HT-29 (cell line): ENCODE measurements at places on chromosomes 16 and 17.

- DNase-seq = no peak
These were observed 48.5 kb downstream of the ABHD15 start for GRCh38 chr17:29518359-29518758.

GRCh38 chr16:51151961-51152663, 1.0 kb upstream of the SALL1 start:
- no peak for DNase-seq

DNA sequence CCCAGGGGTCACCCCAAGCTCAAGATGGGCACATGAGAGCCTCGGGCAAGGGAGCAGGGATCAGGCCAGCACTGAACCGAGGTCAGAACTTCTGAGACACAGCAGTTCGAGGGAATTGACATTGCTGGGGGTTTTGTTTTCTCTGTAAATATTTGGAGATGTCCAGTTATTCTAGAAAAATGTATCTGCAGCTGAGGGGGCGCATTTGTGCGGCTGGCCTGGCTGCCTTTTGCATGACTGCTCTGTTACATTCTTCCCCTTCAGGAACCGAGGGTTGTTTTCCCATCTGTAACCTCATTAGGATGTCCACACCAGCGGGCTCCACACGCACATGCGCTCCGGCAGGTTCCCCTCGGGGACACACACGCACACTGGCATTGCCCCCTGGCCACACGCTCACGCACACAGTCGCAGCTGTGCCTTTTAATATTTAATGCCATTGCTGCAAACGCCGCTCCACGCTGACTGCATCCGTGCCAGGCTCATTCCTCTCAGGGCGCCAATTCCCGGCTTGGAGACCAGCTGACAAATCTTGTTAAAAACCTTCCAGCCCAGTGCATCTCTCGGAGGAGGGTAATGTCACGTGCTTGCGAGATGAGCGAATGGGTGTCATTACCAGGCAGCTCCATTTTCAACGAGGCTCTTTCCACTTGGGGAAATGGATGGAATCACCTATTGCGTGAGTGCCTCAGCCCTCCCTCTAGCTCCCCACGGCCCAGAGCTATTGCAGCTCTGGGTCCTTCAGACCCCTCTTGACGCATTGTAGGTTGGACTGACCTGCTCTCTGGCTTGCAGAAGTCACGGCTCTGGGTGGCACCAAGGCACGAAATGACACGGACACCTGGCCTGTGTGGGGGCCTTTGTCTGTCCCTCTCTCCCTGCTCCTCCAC, 13.1 kb downstream of the CCR7 start:
- no peak for DNase-seq

GRCh38 chr16:85047867-85048455, 20.4 kb downstream of the KIAA0513 start:
- DNase-seq = no peak

- DNase-seq = no peak
These were observed 30.3 kb upstream of the TOX3 start for GRCh38 chr16:52577130-52577706.

- DNase-seq = no peak
These were observed 3.5 kb upstream of the KATNB1 start for GRCh38 chr16:57732037-57732436.
